ENCODE measurements at places on chromosomes 3 and 15.

GRCh38 chr15:52557274-52557641, 11.6 kb downstream of the ARPP19 start:
- no peak for DNase-seq

DNA sequence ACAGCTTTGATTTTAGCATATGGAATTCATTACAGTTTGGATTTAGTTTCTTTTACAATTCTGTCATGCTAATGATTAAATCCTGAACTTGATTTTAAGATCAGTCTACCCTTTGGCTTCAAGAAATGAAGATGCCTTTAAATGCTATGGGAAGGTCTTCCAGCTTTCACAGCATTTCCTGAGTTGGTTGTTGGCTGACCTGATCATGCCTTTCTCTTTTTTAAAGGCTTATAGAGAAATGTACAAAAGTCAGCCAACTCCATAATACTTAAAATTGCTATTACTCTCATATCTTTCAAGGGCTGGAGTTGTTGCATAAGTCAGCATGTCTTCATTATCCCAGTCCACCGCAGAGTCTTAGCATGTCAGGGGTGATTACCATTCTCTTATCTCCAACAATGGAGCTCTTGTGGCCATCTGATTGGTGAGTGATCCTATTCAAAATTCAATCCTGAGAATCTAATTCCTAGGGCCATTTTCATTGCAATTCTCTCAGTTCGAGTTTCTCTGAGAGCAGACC, 123.8 kb downstream of the GMNC start:
- DNase-seq: no peak

GRCh38 chr15:66006986-66007385, 137.7 kb downstream of the RAB11A start:
- peak; percentile 52 for DNase-seq

DNA sequence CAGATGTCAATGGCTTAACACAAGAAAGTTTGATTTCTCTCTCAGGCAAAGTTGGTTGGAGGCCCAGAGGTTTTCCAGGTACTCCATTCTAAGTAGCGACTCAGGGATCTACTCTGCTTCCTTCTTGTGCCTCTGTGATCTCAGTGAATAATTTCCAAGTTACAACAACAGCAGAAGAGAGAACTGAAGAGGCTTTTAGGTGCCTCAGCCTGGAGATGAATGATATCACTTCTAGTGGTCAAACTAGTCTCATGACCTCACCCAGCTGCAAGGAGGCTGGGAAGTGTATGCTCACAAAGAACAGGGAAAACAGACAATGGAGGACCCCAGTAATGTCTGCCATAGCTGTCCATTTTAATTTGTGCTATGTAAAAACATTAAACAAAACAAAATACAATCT, 4.6 kb upstream of the PRICKLE2 start:
- no peak for DNase-seq

GRCh38 chr3:181948286-181948685, 236.6 kb downstream of the SOX2 start:
- DNase-seq: no peak

DNA sequence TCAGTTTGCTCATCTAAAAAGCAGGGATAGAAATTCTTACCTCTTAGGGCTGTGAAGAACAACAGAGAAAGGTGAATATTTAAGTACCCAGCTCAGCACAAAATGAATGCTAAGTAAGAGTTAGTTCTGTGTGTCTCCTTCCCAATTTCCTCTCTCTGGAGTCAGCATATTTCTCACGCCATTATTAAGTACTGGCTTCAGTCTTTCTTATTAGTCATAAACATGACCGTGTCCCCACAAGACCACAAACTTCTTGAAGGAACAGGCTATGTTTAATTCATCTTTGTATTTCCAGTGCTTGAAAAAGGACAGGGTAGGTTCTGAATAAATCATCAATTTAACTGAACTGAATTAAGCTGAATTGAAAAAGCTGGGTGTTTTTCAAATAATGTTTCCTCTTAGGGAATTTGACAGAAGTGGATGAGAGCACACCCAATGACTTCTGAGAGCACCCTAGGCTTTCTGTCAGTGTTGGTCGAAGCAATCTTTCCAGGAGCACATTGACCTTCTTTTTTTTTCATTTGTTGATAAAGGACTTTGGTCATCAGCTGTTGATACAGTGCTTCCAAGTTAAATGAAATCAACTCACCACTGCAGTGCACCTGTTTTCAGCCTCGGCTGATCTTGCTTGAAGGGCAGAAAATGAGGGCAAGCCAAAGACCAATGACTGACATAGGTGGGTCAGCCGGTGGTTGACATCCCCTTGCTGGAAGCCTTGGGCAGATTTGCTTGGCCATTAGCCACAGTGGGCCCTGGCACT, 324.6 kb downstream of the MFSD1 start:
- peak; percentile 9 for DNase-seq

DNA sequence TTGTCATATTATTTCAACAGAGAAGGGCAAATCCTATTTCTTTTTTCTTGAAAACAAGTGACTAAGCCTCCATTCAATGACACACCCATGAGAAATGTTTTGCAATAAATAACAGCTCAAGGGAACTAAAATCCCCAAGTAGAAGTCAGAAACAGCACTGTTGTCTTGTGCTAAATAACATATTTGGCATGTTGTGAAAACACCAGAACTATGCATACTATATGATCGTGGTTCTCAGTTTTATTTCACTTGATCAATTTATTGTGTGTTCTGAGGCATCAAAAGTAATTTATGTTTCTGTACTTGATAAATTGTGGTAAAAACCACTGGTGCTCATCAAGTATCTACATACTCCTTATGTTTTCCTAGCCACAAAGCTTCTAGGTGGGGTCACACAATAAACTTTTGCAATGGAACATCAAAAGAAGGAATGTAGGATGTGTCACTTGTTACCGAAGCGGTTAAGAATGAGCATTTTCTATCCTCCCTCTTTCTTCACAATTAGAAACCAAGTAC, 691.7 kb upstream of the CBLB start:
- DNase-seq: peak; percentile 86

DNA sequence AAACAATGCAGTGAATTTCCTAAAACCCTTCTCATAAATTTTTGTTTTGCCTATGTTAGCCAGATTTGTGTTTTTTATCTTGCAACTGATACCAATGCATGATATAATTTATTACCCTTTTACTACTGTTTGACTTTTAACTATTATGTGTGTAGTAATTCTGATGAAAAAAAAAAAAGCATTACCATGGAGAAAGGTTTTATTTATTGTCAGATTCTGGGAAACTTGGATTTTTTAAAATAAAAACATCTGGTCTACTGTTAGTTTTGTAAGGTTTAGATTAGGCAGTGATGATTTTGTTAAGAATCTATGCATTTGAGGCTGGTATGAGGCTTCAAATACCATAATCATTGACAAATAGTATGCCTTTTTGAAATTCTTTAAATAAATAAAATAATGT, 470.4 kb upstream of the ROBO1 start:
- DNase-seq: no peak

GRCh38 chr3:43782541-43782940, 91.8 kb downstream of the ABHD5 start:
- DNase-seq: no peak

- no peak for DNase-seq
These were observed 12.4 kb upstream of the AEN start for GRCh38 chr15:88608607-88609181.

DNA sequence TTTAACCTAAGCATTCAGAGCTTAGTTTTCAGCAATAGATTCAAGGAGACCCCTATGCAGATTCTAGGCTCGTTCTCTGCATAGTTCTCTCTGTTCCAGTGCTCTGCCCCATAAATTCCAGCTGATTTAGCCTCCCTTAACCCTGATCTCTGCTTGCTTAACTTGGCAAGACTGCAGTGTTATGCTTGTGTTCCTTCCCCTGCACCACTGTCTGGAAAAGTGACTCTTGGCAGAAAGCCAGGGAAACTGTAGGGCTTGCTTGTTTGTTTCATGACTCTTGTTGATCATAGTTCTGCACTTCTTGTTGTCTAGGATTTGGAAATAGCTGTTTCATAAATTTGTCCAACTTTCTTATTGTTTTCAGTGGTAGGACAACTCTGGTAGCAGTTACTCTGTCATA, 40.1 kb downstream of the ANAPC13 start:
- peak; percentile 94 for DNase-seq

GRCh38 chr3:52076896-52077780, 20.8 kb upstream of the DUSP7 start:
- DNase-seq: no peak

- DNase-seq: no peak
These were observed 5.7 kb upstream of the CAV3 start for GRCh38 chr3:8727605-8728512.

GRCh38 chr3:95521396-95521795, 1293.0 kb upstream of the EPHA6 start:
- no peak for DNase-seq

GRCh38 chr15:70507772-70508371, 255.5 kb downstream of the UACA start:
- DNase-seq: peak; percentile 65

DNA sequence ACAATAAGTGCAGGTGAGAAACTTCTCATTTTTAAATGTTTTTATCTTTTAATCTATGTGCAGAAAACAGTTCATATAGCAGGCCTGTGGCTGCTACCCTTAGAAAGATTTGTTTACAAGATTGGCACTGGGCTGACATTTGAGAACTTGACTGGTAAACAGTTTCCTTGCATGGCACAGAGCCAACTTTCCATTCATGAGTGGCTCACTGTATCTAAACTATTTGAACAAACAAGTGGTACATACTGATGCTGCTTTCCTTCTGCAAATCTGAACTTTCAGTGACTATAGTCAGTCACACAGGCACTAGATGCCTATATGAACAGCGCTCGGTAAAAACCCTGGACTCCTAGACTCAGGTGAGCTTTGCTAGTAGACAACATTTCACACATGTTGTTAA, 6.3 kb upstream of the GTPBP8 start:
- peak; percentile 29 for DNase-seq

- no peak for DNase-seq
These were observed 10.4 kb downstream of the FAM174B start for GRCh38 chr15:92645051-92645631.

DNA sequence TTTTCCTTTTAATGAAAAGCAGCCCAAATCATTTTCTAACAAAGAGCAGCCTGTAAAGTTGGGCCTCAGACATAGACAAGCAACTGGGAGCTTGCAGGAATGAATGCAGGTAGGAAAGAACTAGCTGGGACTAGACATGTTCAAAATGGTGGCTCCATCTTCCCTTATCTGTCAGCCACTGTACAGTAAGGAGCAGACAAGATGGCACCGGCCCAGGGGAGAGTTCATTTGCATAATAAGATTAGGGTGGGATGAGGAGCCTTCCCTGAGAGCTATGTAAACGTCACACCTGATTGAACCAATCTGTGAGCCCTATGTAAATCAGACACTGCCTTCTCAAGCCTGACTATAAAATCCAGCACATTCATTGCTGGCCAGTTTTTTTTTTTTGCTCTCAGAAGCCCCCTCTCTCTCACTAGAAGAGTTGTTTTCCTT, 59.7 kb upstream of the GK5 start:
- DNase-seq: no peak

GRCh38 chr15:45377609-45378148, 665 bp downstream of the GATM start:
- no peak for DNase-seq

GRCh38 chr3:48013288-48013980, 2.8 kb downstream of the MAP4 start:
- DNase-seq: peak; percentile 75

- no peak for DNase-seq
These were observed 74.3 kb downstream of the CRYBG3 start for GRCh38 chr3:97896129-97896528.

DNA sequence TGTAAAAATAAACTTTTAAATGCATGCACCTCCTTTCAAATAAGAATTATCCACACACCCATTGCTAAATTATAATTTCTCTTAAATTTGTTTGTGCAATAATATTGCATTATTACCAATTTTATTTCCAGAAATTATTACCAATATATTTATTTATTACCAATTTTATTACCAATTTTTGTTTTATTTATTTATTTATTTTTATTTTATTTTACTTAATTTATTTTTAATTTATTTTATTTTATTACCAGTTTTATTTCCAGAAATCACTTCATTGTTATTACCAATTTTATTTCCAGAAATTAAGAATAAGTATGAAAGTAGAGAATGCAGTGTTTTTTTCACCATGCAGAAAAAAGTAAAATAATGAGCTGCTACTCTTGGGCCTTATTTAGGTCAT, 525.4 kb downstream of the NAALADL2 start:
- DNase-seq: no peak

GRCh38 chr3:31980530-31981205, 394 bp downstream of the OSBPL10 start:
- peak; percentile 60 for DNase-seq

GRCh38 chr3:56118968-56119367, 349.3 kb downstream of the ERC2 start:
- DNase-seq: no peak

GRCh38 chr3:143716731-143717130, 131.5 kb downstream of the SLC9A9 start:
- DNase-seq: no peak

GRCh38 chr3:11609481-11609880, 34.2 kb downstream of the VGLL4 start:
- no peak for DNase-seq

All from fibroblast of pulmonary artery (primary cell).